Activated CD4-positive, CD25-positive, alpha-beta regulatory T cell treated with anti-CD3 and anti-CD28 coated beads, Interleukin-2, amount 50 U/mL, for 72 hours (primary cell): ENCODE measurements at places on chromosomes 6 and 20.

- DNase-seq = no peak
Observed at GRCh38 chr20:37308086-37309050, 18.9 kb downstream of the MANBAL start.

GRCh38 chr6:102761872-102762271, 1368.4 kb downstream of the GRIK2 start:
- no peak for DNase-seq

DNA sequence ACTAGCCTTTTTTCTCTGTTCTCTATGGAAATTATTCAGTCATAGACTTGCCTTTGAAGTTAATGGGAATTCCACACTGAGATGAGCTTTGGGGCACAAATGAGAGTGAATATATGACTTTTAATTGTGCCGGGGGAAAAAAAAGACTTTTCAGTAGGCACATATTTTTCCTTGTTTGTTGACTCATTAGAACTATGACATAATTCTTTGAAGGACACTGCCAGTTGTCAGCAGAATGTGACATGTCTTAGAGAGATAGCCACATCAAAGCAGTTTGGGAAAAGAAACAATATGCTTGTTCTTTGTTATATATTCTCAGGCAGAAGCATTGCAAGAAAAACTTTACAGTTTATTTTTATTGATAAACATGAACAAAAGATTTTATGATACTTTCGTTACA, 138.3 kb downstream of the COL9A1 start:
- no peak for DNase-seq

DNA sequence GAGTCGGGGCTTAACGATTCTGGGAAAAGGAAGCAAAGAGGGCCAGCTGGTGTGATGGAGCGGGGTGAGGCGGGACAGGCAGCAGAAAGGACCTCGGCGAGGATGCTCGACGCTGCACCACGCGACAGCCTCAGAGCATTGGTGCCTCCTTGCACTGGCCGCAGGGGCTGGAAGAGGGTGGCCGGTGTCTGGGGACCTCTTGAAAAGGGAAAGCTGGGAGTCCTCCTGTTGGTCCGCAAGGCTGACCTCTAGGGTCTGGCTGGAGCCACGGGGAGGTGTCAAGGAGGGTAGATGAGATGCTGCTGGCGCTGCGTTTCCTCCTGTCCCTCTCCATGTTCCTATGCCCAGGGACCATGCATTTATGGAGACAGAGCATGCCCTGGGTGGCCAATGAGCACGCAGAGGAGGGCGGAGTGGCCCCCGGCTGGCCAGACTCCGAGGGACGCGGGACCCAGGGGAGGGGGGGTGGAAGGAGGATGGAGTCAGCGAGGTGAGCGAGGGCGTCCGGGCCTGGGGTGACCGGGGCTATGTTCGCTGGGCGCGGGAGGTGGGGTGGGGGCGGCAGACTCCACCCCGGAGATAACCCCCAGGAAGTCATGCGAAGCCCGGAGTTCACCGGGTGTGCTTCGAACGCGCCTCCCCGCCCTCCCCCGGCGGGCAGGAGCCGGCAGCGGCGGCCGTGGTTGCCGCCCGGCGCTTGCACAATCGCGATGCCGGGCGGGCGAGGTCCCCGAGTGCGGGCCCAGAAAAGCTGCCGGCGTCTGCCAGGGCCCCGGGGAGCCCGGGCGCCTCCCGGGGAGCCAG, at the start of gene CYP24A1:
Gene CYP24A1, minus strand, starts transcription at position 334 of the 804 bp plus-strand sequence. CDS start 407 bp downstream, outside the sequence.
- DNase-seq = no peak

DNA sequence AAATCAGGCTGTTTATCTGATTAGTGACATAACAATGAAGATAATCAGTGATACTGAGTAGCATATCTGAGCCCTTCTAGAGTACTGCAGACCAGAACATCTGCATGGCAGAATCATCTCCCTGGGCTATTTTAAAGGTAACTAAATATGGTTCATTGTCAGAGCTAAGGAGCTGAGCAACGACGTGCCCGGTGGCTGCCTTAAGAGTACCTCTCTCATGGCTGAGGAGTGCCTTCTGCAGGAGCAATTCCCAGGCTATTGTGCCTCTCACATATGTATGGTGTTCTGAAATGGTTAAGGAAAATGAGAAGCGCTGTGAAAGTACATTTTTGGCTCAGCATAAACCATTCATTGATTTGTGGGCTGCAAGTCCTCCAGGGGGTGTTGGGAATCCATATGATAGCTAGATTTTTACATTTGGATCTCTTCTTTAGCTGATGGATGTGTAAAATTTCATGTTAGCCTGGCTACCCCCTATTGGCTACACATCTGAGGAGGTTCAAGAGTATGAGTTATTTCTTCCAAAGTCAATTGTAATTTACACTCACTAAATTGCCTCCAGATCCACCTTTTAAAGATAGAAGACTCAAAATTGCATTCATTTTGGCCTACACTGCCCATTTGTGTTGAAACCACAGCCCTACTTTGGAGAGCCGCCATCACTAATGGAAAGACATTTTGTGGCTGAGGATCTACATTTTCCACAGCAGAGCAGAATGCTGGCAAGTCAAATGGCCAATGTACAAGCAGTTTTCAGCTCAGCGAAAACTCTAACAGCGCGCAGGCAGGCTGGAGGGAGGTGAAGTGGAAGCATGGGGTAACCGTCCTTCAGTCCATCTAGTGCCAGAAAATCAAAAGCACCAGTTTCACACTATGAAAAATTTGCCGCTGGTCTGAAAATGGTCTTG, 198.0 kb downstream of the SIM1 start:
- no peak for DNase-seq

- DNase-seq = no peak
Observed at GRCh38 chr6:107644513-107644912, 154.6 kb downstream of the SOBP start.

DNA sequence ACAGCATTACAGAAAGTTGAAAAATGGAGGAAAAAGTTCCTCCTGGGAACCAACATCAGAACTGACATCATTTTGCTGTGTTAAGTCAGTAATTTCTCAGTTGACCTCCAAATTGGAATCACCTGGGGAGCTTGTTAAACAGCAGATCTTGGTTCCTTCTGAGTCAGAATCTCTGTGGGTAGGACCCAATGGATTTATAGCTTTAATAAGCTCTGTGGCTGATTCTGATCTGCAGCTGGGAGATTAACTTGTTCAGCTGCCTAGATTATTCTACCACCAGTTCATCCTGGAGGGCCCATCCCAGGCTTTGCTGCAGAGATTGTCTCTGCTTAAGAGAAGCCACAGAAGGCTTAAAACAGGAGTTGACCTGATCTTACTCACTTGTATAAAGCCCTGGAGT, 90.7 kb upstream of the POPDC3 start:
- DNase-seq = no peak

GRCh38 chr6:5753209-5753608, 253.5 kb downstream of the NRN1 start:
- no peak for DNase-seq

- DNase-seq = no peak
Observed at GRCh38 chr6:160044687-160045086, 75.8 kb downstream of the IGF2R start.

- no peak for DNase-seq
Observed at GRCh38 chr6:137849981-137850714, 16.9 kb upstream of the TNFAIP3 start.

GRCh38 chr6:37141281-37142049, 28.5 kb upstream of the PIM1 start:
- no peak for DNase-seq

DNA sequence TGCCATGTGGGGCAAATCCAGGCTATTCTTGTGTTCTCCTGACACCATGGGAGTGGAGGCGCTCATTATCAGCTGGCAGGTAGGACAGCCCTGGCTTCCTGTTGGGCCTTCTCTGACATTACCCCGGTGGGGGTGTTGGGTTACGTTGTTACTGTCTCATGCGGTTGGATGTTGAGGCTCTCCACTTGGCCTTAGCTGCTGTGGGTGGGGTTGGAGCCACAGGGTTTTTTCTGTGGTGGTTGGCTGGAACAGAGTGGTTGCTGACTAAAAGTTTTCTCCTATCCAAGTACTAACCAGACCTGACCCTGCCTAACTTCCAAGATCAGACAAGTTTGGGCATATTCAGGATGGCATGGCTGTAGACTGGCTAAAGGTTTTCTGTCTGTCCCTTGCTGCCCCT, 20.2 kb downstream of the RIPK1 start:
- no peak for DNase-seq

DNA sequence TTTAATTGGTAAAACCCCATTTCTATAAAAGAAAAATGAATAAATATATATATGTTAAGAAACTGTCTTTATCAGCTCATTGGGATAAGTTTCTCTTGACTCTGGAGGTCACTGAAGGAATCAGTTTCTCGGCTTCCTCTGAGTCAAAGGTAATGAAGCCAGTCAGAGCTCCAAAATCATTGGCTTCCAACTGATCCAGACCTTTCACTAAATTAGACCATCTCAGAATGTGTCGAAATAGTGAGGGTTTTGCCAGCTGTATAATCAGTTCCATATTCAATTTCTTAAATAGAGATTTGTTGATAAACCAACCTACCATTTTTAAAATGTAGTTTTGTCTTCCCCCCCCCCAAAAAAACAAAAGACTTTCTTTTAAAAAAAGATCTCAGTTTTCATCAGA, 60.5 kb upstream of the SRSF6 start:
- no peak for DNase-seq

DNA sequence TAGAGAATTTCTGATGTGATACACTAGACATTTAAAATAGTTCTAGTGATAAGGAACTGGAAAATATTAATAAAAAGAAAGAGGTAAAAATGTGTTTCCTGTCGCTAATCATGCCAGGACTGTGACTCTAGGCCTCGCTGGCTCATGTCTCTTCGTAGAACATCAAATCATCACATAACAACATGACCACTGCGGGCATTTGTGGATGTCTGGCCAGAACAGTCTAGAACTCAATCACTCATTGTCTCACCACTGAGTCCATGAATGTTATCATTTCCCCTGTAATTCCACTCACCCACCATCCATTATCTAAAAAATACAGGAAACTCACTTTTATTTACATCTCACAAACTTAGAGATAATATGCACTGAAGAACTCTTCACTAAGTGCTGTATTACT, 3.4 kb downstream of the HMGN3 start:
- DNase-seq = no peak

- DNase-seq = no peak
Observed at GRCh38 chr6:161228096-161228495, 45.8 kb downstream of the AGPAT4 start.

- DNase-seq = no peak
Observed at GRCh38 chr6:150201772-150202329, 59.0 kb downstream of the PPP1R14C start.

GRCh38 chr6:17930321-17930993, 57.0 kb downstream of the KIF13A start:
- no peak for DNase-seq

DNA sequence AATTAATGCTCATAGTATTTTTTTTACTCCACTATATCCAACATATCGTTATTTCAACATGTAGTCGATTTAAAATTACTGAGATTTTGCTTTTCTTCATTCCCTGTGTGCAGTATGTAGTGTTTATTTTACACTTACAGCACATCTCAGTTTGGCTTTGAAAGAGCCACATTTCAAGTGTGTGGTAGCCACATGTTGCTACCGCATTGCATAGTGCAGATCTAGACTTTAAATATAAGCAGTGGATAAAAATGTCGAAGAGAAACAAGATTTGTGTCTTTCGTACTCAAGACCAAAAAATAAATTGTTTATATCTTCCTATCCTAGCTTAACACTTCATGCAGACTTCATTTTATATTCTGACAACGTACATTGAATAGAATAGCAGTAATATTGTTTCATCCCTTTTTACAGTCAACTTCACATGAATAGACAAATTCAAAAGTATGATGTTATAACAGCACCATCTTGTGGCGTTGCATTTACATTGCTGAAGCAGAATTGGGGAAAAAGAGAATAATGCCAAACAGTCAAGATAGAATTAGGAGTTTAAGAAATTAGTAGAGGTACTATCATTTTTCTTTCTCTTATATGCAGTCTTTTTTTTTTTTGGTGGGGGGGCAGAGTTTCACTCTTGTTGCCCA, 29.9 kb downstream of the FBXO5 start:
- no peak for DNase-seq

DNA sequence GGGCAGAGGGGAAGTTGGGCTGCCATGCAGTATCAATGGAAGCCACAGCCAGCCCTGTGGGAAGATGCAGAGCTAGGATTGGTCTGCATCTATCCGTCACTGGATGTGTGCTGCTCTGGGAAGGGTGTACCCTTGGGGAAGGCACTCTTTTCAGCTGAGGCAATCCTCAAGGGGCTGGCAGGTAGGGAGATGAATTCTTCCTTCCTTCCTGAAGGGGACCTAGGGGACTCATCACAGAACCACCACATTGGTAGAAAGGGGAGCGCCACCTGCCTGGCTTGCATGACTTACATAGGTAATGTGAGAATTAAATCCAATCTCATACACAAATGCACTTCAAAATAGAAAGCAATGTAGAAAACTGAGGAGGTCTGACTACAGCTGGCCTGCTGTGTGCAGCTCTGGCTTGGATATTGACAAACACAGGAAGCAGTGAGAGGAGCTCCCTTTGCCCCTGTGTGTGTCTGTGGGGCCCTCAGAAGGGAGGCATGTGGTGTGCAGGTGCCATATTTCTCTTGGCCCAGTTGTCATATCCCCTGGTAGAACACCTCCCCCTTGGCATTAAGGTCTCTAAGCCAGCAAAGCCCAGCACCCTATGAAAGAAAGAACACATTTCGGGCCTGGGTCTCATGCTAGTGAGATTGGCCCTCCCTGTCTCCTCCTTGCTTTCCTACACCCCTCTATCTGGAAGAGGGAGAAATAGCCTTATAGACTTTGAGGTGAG, 260.3 kb upstream of the MOCS1 start:
- DNase-seq = no peak

- no peak for DNase-seq
Observed at GRCh38 chr6:129276986-129277385, 394.0 kb downstream of the LAMA2 start.

GRCh38 chr6:131804131-131804530, 3.7 kb upstream of the ENPP1 start:
- DNase-seq = no peak

- DNase-seq = no peak
Observed at GRCh38 chr6:153856929-153857376, 182.1 kb upstream of the OPRM1 start.

DNA sequence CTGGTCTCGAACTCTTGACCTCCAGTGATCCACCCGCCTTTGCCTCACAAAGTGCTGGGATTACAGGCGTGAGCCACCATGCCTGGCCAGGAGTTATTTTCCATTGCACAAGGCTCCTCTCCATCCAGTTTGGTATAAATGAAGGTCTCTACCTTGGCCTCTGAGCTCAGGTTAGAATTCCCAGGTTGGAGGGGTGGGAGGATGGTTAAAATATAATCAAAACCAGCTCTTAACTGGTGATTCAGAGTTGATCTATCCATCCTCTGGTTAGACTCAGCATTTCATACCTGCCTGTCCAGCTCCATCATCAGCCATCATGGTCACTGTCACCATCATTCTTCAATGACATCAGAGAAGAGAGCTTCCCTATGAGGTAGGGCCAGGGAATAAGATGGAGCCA, 2.6 kb upstream of the SLC22A7 start:
- no peak for DNase-seq

GRCh38 chr6:143215363-143215762, 154.7 kb downstream of the AIG1 start:
- no peak for DNase-seq

DNA sequence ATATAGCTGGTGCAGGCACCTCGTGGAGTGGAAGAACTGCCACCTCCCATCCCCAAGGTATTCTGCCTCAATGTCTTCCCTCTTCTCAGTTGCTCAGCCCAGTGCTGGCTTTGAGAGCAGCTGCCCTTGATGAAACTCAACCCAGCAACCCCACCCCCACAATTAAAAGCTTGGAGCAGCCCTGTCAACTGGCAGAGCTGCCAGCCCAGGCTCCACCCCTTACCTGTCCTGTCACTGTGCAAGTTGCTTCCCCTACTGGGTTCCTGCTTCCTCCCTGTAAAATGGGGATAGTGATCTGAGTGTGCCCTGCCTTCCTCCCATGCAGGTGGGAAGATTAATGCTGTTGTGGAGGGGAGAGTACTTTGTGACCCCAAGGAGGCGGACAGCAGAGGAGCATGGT, 4.5 kb downstream of the TMEM63B start:
- no peak for DNase-seq
